ENCODE measurements at places on chromosomes 12 and 14.

DNA sequence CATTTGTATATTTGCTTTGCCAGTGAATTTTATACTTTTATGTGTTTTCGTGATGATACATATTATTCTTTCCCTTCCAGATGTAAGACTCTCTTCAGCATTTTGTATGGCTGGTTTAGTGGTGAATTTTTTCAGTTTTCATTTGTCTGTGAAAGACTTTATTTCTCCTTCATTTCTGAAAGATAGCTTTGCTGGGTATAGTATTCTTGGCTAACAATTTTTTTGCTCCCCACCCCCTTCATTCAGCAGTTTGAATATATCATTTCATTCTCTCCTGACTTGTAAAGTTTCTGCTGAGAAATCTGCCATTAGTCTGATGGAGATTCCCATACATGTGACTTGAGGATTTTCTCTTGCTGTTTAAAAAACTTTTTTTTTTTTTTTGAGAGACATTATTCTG lies 72.8 kb downstream of the ERC1 start:
- no peak for DNase-seq

- no peak for DNase-seq
Observed at GRCh38 chr14:56207626-56208292, 89.5 kb downstream of the PELI2 start.

DNA sequence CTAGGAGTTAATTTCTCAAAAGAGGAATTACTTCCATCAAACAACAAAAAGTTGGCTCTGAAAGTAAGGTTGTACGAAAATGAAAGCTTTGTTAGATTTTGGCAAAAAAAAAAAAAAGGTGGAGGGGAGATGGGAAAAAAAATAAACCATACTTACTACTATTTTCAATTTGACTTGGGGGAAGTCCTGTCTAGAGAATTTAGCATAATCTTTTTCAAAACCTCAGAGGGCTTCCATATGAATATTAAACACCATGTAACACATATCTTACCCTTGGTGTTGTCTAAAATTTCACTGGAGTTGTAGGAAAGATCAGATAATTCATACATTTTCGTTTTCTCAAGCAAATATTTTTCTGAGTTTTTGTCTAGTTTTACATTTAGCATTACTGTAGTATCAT lies 17.5 kb downstream of the GRIP1 start:
- DNase-seq, result no peak

- no peak for DNase-seq
Observed at GRCh38 chr12:132125736-132126135, 18.4 kb downstream of the DDX51 start.

DNA sequence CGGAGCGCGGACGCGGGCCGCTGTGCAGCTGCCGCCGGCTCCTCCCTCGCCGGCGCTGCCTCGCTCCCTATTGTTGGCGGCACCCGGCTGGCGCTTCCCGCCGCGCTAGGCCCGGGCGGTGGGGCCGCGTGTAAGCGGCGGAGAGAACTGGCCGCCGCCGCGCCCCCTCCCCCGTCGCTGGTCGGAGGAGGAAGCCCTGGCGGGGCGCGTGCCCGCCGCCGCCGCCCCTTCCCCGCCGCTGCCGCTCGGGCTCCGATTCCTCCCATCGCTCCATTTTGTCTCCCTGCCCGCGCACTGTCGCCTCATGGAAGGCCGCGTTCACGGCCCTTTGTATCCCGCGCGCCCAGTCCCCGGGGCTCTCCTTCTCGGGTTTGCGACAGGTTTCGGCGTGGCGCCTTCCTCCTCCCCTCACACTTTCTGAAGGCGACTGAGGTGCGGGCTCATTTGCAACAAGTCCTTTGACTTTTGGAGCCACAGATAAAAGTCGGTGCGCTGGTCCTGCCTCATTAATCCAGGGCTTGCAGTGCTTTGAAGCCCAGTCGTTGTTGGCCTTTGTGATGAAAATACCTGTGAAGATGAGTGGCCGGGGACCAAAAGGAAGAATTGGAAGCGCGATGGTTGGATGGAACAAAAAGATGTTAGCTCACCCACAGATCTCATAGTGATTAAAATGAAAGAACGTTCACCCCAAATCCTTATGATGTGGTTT lies 707 bp downstream of the CPSF6 start:
- no peak for DNase-seq

DNA sequence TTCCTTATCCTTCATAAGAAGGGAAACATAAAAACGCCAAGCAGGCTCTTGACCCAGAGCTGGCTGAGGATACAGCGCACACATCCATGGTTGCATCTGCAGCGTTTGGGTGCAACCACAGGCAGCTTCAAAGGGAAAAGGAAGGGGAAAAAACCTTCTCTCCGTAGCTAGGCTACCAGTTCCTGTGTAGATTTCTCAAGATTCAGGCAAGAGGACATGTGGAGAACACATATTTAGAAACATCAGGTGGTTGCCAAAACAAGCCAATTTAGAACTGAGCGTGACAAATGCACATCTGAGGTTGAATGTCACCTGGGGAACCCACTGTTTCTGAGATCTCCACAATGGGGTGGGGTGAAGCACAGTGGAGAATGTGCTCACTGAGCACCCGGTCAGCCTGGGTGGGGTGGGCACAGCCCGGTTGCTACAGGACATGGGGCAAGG lies 78.3 kb upstream of the BDKRB2 start:
- no peak for DNase-seq

DNA sequence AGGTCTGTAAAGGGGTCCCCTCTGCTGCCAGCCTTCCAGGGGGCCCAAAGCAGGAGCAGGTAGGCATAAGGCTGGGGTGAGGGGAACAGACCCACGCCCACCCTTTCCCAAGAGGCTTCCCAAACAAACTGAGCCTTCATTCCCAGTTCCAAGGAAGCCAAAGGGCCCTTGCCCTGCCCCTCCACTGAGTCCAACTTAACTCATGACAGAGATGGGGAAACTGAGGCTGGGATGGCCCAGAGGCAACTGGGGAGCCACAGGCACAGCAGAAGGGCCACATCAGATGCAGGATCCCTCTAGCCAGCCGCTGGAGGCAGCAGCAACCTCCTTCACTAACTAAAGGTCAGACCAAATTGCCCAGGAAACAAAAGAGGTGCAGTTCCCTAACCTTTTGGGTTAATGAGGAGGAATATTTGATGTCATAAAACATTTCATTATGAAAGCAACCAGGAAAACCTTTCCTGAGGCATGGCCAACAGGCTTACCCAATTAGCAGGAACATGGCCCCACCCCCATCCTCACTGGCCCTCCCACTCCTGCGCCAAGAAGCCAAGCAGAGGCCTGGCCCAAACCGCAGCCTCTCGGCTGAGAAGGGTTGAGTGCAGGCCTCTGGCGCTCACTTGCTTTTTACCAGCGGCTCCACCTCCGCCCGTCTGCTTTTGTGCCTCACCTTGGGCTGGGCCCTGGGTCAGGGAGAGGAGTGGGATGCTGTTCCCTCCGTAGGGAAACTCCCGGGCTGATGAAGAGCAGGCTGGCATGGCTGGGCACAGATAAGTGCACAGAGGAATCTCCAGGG lies 293.5 kb upstream of the RTL1 start:
- no peak for DNase-seq

DNA sequence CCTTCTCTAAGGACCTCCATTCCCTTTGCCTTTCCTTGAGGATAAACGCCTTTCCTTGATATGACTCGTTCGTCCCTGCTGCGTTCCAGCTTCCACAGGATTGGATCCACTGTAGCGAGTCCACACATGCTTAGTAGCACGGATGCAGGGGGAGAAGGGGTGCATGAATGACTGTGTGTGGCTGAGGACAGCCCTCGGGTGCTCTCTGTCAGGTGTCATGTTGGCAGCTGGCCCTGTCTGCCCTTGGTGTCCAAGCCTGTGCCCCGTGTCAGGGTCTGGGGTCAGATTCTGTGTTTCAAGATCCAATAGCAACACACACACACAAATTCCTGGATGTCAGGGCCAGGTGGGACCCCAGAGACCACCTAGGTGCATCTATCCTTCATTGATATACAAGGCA lies 17.5 kb upstream of the KRT80 start:
- no peak for DNase-seq

GRCh38 chr14:53247596-53248370 lies 94.7 kb upstream of the DDHD1 start:
- no peak for DNase-seq

- no peak for DNase-seq
Observed at GRCh38 chr14:83912032-83912642, 1617.8 kb upstream of the FLRT2 start.

DNA sequence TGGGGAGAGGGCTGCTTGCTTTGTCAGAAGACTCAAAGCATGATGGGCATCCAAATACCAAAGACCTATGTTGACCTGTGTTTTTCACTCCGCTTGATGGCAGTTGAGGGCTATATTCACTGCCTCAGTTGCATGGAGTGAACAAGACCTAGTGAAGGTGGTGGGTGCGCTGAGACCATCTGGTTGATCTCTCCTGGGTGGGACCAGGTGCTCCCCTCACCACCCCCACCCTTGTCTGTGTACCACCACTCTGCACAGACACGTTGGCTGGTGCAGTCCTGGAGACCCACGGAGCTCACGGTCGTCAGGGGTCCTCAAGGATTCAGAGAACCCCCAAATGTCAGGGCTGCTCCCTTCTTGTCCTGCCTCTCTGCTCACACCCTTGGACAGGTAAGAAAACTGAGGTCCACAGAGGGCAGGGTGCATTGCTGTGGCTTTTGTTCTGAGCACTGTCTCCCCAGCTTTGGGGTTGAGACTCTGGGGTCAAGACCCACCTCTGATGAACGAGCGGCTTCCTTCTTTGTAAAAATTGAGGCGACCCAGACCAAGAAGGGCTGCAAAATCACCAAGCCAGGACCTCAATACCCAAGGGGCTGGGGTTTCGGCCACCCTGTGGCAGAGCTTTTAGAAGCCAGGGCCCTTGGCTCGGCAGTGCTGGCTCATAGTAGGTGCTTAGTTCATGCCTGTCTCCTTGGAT lies 166.3 kb upstream of the RTL1 start:
- DNase-seq, result no peak

DNA sequence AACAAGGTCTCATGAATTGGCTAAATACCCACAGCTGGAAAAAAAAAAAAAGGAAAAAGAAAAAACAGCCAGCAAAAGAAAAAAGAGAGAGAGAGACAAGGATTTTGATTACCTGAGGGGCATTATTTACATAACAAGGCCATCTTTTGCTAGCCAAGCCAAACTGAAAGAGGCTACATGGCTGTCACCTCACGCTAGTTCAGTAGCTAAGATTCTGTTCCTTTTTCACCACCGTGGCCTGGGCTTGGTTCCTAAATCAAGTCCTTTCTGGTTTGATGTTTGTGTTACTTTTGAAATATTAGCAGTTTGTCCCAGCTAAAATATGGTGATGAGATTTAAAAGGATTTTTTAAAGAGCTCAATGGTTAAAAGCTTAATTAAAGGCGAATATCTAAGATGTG lies 2.0 kb upstream of the SDS start:
- DNase-seq, result no peak

- peak; percentile 42 for DNase-seq
Observed at GRCh38 chr12:110179291-110179690, 55.1 kb downstream of the IFT81 start.

DNA sequence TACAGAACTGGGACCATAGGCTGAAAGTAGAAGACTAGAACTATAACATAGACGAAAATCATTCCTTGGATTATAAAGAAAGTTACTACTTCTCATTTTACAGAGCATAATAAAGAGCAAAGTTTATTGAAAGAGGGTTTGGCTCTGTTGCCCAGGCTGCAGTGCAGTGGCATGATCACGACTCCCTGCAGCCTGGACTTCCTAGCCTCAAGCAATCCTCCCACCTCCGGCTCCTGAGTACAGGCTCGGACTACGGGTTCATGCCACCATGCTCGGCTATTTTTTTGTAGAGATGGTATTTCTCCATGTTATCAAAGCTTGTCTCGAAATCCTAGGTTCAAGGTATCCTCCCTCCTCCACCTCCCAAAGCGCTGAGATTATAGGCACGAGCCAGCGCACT lies 190.1 kb upstream of the FOXG1 start:
- DNase-seq, result no peak

- DNase-seq, result no peak
Observed at GRCh38 chr14:50545618-50546017, 13.2 kb upstream of the MAP4K5 start.

DNA sequence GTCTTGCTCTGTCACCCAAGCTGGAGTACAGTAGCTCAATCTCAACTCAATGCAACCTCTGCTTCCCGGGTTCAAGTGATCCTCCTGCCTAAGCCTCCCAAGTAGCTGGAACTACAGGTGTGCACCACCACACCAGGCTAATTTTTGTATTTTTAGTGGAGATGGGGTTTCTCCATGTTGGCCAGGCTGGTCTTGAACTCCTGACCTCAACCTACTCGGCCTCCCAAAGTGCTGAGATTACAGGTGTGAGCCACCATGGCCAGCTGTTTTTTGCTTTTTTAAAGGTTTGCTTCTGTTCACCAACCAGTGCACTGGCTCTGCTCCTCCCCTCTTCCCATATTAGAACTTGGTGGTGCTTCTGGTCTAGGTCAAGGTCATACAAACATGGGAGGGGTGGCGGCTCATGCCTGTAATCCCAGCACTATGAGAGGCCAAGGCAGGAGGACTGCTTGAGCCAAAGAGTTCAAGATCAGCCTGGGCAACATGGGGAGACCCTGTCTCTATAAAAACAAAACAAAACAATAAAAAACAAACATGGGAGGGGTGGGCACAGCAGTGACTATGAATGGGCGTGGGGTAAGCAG lies 20.4 kb upstream of the PAPOLA start:
- no peak for DNase-seq

GRCh38 chr12:41799671-41800070 lies 345.0 kb downstream of the GXYLT1 start:
- DNase-seq, result no peak

- DNase-seq, result no peak
Observed at GRCh38 chr12:93297536-93297935, 80.2 kb upstream of the NUDT4 start.

DNA sequence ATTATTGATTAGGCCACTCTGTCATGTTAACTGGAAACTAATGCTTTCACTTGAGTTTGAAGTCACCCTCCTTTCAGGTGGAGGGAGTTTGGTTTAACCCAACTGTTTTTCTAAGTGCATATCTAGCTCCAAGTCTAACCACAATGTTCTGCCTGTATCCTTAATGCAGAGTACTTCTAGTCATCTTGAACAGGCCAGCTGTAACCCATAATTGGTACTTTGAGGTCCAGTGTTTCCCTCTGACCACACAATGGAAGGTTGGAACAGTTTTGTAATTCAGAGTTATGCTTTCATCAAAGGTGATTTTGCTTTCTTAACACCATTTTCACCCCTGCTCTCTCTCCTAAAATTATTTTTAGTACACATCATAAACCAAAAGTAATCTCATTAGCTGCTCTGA lies 237.2 kb upstream of the DCN start:
- DNase-seq, result no peak

DNA sequence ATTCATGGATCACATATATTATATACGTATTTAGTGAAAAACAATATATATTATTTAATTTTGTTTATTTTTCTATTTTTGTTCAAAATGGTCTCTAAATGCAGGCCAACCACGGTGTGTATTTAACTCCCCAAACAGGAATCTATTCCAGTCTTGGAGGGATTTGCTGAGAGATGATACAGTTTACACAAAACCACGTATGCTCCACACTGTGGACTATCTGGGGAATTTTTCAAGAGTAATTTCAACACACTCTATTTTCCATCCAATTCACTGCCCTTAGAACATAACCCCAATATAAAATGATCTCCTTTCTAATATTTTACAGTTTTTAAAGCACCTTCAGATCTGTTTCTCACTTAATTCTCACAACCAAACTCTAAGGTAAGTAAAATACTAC lies 15.3 kb downstream of the EML1 start:
- DNase-seq, result no peak

All from foreskin melanocyte (primary cell).